ENCODE measurements at places on chromosomes 5 and 9. TPM values are rescaled to one million over a fixed set of nuclear protein-coding genes. Genes with fewer than 3 reads are reported as not detected.

SYNPO gene
- total RNA-seq = 40.2 TPM

TMED9 gene
- total RNA-seq = 402 TPM

MYMK gene
- total RNA-seq = not detected

ACOT12 gene
- total RNA-seq = not detected

FKBP15 gene
- 26.4 TPM for total RNA-seq

C9orf50 gene
- total RNA-seq = not detected

FOXD1 gene
- total RNA-seq = 13.5 TPM

MRPS27 gene
- 43.6 TPM for total RNA-seq

NUTM2F gene
- total RNA-seq = not detected

FOXD4 gene
- total RNA-seq = 0.31 TPM

TMEM174 gene
- total RNA-seq = not detected

KCTD16 gene
- 5.5 TPM for total RNA-seq

PLPP1 gene
- total RNA-seq = 56.3 TPM
